ENCODE measurements at places on chromosomes 11 and 22.

DNA sequence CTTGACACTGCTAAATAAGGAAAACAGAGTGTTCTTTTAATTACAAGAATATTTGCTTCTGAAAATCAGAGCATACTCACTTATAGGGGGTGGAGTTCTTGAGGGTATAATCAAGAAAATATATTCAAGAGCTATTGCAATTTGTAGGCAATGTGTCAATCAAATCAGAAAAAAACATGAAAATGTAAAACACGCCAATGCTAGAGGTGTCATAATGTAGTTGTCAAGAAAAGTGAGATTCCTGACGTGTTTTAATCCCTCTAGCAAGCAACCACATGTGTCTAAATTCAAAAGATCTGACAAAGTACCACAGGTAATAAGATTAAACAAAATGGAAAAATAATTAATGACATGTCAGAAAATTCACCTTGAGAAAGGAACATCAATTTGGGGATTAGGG lies 1440.7 kb upstream of the RAG2 start:
- DNase-seq, result no peak

- DNase-seq, result no peak
These were observed 99.3 kb upstream of the SYT13 start for GRCh38 chr11:45385423-45385822.

- DNase-seq, result peak; percentile 98
These were observed 128.9 kb downstream of the DBX1 start for GRCh38 chr11:20031155-20032001.

DNA sequence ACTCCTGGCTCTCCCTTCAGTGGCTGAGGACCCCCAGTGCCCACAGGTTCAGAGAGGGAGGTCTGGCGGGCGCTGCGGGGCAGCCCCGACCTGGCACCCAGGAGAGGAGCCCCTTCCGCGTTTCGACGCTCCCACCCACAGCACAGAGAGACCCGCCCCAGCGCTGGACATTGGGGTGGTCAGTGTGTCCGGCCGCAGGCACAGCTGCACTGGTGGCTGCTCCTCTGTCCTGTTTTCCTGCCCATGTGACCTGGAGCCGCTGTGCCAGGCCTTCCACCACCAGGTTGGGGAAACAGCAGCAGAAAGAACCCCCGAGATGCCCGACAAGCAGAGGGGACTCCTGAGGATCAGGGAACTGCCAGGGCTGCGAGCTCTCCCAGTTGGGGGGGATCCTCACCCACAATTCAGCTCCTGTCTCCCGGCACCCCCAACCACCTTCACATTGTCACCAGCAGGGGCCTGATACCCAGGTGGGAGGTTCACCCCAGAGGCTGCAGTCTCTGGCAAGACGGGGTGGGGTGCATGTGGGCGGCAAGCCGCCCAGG lies 13.6 kb downstream of the KRTAP5-5 start:
- no peak for DNase-seq

GRCh38 chr11:10225553-10225952 lies 68.5 kb downstream of the SBF2 start:
- DNase-seq, result no peak

GRCh38 chr11:68665436-68665835 lies 18.9 kb upstream of the GAL start:
- DNase-seq, result no peak

DNA sequence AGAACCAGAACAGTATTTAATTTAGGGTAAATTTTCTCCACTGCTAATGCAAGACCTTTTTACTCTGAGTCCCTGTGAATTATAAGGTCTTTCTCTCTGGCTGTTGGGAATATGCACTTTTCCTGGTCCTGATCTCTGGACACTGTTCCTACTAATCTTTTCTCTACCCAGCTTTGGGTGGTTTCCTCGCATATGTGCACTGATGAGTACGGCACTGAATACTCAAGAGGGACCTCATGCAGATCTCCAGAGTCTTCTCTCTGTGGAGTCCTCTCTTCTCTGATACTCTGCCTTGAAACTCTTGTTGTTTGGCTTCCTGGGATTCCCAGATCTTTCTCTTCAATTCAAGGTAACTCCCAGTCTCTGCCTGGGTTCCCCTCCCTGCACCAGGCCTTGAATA lies 14.0 kb downstream of the KCTD14 start:
- DNase-seq, result no peak

DNA sequence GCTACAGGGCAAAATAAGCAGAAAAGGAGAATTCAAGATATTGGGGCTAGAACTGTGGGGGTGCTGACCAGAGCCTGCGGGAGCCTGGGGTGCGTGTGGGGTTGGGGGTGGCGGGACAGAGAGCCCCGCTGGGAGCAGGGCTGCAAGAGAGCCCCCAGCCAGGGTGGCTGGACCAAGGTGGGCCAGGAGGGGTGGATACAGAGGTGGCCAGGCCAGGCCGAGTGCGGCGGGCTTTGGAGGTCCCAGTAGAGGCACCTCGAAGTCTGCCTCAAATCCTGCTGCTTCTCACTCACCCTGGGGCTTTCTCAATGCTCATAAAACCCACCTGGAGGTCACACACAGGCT lies 16.9 kb upstream of the MUC5B start:
- DNase-seq, result no peak

GRCh38 chr11:128764424-128765095 lies 70.7 kb downstream of the FLI1 start:
- no peak for DNase-seq

GRCh38 chr11:134024420-134025081 lies 44.3 kb upstream of the JAM3 start:
- DNase-seq, result peak; percentile 4

DNA sequence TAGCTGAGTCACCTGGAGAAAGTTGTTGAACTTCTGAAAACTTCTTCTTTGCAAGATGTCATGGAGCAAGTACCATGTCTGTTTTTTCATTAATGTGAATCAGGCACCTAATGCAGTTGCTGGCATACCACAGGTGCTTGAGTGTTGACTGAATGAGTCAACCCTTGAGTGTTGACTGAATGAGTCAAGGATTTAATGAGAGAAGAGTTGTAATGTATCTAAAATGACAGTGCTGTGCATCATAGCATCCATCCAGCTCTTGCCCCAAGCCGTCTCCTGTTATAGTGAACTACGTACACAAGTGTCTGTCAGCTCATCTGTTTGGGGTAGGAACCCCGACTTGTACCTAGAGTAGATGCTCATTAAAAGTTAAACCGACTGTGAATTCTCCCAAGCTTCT lies 93.1 kb downstream of the CWC15 start:
- peak; percentile 62 for DNase-seq
